ENCODE measurements at places on chromosomes 7 and 10.

DNA sequence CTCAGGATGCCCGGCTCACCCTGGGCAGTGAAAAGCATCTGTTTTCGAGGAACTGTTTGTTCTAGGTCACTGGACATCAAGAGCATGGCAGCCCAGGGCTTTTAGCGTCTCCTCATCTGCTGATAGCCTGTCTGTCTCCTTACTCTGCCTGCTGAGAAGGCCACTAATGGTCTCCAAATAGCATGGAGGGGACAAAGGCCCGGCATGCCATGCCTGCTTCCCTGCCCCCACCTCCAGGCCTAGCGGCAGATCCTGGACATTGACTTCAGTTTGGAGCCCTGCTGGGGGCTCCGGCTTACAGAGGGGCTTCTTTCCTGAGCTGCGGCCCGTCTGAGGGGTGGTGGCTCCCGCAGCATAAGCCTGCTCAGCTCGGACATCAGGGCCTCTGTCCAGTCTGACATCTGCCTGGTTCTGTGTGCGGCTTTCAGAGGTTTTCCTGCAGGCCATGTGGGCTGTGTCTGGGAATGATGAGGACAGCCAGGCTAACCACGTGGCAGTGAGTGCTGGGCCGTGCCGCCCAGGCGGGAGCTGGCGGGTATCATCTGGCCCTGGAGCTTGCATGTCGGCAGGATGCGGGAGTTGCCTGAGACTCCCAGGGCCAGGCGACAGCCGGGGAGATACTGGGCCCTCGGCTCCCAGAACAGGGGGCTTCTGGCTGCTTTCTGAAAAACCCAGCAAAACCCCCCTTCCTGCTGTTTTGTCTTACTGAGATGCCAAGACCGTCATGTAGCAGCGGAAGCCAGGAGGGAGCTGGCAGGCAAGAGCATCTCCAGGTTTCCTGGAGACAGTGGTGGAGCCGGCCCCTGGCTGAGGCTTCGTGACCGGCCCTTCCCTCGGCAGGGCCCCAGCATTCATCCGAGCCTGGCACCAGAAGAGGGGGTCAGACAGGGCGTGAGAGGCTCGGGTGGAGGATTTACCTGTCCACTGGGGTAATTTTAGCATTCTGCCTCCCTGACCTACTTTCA is 9.2 kb downstream of the PFKFB3 start:
- DNase-seq, result no peak

DNA sequence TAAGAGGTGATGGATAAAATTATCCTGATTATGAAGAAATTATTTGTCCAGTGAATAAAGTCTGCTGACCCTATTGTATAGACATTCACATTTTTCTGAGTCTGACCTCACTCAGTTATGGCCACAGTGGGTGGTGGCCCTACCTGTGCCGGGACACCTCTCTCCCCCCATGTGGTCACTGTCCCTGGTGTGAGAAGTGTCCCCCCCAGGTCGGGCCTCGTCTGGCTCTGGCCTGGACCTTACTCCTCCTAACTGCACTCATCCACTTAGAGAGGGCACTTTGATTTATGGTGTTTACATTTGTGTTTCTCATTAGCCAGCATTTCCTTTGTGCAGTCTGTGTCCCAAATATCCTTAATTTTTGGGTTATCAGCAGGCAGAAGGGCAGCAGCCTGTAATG is 59.6 kb upstream of the ZNF32 start:
- no peak for DNase-seq

DNA sequence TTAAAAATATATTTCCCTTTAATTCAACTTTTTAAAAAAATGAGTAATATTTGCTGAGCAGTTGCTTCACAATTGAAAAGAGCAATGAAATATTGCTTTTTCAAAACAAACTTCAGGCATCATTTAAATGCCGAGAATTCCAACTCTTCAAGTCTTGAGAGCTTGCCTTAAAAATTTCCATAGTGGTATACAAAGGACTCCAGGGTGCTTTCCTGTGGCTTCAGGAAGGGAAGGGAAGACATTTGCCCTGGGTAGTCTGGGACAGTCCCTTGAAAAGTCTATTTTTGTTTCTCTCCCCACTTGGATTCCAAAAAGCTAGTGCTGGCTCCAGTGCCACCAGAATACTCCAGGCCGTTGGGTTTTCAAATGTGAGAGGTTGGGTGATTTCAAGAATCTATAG is 71.7 kb downstream of the HYCC1 start:
- no peak for DNase-seq

- DNase-seq, result no peak
Measured at GRCh38 chr7:121043314-121044234, 55.1 kb downstream of the CPED1 start.

GRCh38 chr7:36441344-36442022 is 51.8 kb downstream of the ANLN start:
- no peak for DNase-seq

- DNase-seq, result no peak
Measured at GRCh38 chr10:124977648-124978375, 35.9 kb downstream of the ZRANB1 start.

- no peak for DNase-seq
Measured at GRCh38 chr7:48004032-48004431, 24.6 kb upstream of the HUS1 start.

DNA sequence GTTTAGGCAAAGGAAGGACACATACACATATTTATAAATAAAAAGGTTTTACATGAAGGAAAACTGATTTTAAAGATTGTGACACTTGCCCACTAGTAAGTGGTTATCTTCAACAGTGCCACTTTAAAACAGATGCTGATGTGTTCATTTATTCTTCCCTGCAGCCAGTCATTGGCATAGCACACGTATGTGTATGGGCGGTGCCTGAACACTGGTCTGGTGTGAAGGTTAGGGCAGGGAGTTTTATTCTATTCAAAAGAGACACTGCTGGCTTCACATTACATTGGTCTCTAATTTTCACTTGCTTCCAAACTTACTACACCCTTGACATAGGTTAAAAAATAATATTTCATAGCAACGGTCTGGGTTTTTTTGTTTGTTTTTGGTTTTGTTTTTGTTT is 57.9 kb downstream of the NOD1 start:
- no peak for DNase-seq

DNA sequence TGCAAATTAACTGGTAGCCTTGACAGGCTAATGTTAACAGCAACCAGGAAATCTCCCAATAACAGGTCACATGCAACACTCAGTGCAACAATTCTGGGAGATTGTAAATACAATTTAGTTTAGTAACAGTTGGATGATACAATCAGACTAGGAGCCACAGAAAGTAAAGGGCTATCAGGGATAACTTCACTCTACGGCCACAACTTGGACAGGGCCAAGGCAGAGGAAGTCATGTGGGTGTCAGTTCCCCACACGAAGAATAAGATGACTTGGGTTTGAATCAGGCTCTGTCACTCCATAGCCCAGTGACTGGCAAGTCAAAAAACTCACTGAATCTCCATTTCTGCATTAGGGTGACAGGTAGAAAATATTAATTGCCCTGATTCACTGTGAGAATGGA is 217.3 kb upstream of the CCDC6 start:
- peak; percentile 13 for DNase-seq

DNA sequence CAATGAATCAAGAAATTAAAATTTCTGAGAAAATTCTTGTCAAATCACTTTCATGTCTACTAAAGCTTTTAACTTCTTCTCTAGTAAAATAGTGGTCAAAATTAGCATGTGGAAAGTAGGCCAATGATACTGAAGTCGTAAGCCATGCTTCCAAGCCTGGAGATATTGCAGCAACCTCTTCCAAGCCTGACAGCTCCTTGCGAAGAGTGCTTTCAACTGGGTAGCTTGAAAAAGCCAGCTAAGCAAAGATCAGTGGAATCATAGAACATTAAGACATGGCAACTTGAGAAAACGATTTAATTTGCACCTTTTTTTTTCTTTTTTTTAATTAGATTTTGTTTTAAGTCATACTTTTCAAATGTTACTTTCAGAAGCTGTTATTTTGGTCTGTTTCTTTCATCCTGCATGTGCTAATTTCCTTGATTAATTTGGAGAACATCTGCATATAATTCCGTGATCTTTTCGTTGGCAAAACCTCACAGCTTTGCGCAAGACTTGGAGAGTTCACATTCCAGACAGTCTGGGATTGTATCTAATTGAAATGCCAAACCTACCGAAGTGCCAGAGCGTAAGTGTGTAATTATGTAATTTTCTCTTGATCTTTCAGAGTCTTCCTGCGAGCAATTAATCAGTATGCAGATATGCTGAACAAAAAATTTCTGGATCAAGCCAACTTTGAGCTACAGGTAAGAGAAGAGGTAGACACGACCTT is 142.2 kb upstream of the INSYN2A start:
- no peak for DNase-seq

DNA sequence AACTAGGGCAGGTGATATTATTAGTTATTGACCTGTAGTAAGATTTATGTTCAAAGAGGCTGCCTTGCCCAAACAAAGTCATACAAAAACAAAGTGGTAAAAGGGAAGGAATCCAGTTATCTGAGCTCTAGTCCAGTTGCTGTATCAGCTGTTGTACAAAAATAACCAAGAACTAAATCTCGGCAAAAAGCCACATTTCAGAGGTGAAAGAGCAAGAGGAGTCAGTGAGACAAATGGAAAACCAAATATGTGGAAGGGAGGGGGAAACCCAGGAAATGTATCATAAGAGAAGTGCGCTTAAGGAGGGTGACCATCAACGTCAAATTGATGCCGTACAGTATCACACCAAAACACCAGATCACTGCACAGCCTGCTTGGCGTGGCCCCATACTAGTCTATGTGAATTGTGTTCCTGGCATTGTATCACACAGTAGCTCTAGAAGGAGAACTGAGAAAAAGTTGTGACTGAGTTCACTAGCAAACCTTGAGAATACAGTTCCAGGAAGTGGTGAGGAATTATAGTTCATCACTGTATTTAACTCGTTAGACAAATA is 6.4 kb downstream of the AGBL3 start:
- DNase-seq, result no peak

- DNase-seq, result no peak
Measured at GRCh38 chr10:22552888-22553378, 161.4 kb downstream of the PIP4K2A start.

DNA sequence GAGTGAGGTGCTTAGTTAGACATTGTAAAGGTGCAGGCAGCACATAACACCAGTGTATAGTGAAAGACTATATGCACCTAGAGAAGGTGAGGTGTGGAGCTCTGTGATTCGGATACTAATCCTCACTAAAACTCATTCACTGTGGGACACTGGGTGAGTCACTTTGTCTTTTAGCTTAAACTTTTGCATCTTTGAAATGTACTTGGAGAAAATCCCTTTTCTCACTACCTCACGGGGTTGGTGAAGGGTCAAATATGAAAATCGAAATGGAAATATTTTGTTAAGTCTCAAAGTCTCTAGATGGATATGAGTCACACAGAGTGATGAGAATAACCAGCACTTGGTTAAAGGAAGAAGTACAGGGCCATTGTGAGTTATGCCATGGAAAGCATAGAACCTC is 38.0 kb downstream of the MDFIC start:
- DNase-seq, result no peak

DNA sequence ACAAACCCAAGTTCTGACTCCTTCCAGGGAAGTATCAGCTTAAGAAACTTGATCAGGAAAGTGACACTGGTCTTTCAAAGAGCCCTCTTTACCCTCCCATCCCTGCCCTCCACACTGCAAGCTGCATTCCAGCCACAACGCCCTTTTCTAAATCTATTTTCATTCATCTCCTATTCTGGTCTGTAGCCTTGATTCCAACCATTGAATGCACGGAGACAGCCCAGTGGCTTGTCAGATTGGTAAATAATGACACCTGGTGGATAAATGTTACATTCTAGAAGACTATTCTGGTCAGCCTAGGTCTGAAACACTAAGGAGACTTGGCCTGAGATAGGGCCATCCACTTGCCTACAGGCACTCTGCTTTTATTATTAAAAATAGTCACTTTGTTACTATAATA is 20.9 kb downstream of the MORN4 start:
- peak; percentile 72 for DNase-seq

- DNase-seq, result peak; percentile 85
Measured at GRCh38 chr7:34991938-34992840, 45.1 kb downstream of the DPY19L1 start.

DNA sequence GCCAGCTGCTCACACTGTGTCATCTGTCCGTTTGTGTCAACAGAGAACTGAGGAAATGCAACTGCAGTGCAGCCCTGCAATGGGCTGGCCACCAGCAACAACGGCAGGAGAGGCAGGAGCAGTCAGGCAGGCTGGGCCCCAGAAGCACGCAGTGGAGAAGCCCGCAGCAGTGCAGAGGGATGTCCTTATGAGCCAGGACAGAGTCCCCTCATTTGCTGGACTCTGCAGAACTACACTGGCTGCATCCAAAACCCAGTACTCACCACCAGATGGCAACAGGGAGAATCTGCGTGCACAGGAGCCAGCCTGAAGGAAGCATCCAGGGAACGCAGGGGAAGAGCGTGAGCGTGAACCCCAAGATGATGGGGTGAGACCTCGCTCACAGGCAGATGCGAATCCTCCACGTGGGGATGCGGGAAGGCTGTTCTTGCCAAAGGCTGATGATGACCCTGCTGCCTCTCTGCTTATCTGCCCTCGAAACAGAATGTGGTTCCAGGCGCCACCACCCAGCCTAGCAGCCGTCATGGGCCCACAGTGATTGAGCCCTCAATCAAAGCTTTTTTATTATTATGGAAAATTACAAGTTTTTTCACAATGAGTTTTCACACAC is 232.1 kb downstream of the PTPRN2 start:
- DNase-seq, result no peak

- no peak for DNase-seq
Measured at GRCh38 chr10:47283101-47283630, 16.8 kb upstream of the GDF10 start.

- DNase-seq, result peak; percentile 91
Measured at GRCh38 chr7:137990251-137990941, 11.5 kb downstream of the CREB3L2 start.

DNA sequence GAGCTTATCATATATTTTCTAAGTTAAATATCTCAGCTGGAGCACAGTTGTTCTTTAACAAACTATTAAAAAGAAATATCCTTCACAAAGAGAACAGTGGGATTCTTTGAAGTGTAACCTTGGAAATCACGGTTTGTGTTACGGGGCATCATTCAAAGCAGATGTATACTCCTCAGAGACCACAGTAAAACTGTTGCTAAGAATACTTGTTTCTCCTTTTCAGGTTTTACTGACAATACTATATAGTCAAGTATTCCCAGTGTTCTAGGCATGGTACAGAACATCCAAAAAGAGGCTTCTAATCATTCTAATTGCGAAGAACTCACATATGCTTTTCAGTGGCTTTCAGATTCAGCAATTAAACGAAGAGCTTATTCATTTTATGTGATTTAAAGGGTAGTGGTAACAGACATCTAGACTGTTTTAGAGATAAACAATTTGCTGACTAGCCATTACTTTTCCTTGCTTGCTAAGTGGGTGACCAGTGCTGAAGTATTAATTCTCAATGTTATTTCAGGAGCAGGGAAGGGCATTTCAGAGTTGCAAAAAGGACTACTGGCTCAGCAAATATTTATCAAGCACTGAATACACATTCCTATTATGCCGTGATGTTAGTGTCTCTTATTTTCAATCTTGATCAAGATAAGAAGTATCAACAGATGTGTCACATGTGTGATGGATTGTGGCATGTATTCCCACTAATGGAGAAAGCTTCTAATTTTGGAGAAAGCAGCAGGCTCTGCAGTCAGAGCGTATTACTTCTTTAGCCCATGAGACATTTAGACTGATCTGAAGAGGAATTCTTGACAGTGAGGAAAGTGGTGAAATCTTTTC is 236.8 kb downstream of the RNLS start:
- no peak for DNase-seq

GRCh38 chr10:29210266-29210868 is 78.5 kb upstream of the LYZL1 start:
- DNase-seq, result no peak

All from RCC 7860 (cell line).